ENCODE measurements at places on chromosomes 4 and X.

GRCh38 chr4:140213749-140214148, 59.8 kb upstream of the MAML3 start:
- no peak for DNase-seq

GRCh38 chr4:1499465-1499864, 93.2 kb upstream of the NKX1-1 start:
- DNase-seq = no peak

DNA sequence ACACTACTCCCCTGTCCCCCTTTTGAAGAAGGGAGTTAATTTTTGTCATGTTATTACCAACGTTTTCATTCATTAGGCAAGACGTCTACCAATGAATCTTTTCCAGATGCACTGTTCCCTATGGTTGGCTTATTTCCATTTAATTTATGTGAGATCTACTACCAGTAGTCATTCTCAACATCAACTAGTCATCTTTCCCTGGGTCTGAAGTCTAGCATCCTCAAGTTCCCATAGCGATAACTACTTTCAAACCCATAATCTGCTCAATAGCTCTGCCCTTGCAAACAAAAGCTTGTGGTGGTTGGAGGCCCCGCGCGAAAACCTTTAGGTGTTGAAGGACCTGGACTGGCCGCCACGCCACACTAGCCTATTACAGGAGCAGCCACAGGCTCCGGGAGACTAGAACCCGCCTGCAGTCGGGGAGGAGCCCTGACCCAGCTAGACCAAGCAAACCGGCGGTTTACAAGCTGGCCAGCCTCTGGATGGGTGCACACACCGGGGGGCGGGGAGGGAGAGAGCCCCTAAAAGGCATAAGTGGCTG, 746 bp downstream of the PPAT start:
- peak; percentile 22 for DNase-seq

DNA sequence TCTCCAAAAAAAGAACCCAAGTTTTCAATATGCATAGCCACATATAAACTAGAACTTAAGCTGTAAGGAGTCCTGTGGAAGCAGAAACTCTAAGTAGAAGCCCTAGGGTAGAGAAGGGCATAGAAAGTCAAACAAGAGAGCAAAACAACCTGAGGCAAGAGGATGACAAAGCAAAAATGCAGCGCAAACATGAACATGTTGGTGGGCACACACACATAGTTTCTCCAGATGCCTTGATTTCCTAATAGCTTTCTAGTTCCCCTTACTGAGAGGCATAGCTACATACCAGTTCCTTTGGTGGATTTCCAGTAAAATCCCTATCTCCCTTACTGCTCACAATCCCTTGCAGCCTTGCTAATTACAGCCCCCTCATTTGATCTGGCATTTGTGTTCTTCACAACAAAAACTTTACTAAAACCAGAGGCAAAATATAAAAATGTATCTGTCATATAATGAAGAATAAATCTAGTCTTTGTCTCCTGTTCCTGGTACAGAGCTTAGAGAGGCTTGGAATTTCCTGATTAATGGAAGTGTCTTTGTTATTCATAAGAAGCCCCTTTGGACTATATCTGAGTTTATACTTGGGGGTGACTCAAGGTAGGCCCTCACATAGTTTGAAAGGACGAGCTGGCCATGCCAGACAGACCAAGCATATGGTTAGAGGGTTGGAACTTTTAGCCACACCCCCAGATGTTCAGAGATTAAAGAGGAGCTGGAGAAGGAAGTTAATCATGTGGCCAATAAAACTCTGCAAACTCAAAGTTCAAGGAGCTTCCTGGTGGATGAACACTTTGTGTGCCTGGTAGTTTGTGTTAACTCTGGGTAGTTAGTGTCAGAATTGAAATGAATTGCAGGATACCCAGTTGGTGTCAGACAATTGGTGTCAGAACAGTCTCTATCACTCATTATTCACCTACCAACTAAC, 52.7 kb upstream of the ZCCHC13 start:
- no peak for DNase-seq

DNA sequence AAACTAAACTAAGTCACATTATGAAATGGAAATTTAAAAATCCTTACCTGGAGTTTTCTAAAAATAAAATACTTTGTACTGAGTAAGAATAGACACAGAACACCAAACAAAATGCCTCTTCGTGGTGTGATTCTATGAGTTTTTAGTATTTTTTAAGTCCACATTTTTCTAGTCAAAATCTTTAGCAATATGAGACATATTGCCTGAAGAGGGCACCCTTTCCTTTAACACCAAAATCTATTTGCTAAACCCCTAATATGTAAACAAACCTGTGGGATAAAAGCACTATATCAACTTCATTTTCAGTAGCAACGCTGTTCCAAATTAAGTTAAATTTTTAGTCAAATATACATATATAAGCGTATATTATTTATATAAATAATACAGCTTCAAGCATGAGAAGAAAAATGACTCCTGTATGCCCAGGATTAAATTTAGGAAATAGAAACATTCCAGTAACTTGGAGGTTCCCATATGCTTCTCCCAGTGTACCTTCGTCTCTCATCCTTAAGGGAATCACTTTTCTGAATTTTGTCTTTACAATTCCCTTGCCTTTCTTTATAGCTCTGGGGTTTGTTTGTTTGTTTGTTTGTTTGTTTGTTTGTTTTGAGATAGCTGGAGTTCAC, 23.0 kb upstream of the PGM2 start:
- no peak for DNase-seq

DNA sequence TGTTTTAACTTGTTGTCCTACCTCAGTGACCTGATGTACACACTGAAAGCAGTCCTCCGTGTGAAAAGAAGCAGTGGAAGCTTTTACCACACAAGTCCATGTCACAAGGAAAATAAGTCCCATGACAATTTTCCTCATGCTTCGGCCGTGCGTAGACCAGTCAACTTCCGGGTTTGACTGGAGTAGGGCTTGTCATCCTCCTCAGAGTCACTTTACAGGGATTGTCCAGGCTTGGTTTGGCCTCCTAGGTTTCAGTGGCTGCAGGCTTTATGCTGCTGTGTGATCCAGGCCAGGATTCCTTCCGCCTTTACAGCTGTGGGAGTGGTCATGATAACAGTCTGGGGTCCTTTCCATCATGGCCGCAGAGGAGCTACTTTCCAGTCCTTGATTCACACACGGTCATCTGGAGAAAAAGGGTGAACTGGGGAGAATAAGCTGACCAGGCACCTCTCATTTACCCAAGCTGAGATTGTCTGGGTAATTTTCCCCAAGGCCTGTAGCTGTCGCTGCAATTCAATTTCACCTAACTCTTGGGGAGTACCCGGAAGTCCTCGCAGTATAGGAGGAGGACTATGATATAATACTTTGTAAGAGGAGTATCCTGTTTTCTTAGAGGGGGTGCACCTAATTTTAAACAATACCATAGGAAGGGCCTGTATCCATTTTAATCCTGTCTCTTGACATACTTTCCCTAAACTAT, 206.1 kb upstream of the KLF8 start:
- DNase-seq = no peak

DNA sequence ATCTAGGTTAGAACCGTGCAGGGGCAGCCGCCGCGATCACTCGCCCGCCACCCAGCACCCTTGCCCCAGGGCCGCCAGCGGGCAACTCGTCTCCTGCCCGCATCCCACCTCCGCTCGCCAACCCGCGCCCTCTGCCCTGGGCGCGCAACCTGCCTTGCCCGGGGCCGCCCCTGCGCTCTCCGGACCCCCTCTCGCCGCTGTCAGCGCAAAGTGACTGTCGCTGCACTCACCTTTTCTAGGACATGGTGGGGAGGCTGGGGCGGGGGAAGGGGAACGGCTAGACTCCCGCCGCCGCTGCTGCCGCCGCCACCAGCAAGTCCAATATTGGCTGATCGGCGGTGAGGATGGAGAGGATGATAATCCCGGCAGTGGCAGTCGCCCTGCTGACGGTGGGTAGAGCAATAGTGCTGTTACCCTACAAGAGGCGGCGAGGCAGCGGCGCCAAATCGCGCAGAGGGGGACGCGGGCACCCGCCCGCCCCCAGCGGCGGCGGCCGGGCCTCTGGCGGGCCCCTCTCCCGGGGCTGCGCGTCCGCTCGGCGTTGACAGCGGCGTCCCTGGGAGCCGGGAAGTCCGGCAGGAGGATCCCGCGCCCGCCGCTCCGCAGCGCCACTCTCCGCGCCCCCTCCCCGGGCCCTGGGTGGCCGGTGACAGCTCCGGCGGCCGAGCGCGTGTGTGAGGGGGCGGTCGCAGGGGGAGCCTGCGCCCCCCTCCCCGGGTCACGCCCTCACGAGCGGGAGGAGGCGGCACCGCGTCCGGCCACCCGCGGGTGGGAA, 2.3 kb upstream of the NR3C2 start:
- peak; percentile 14 for DNase-seq

DNA sequence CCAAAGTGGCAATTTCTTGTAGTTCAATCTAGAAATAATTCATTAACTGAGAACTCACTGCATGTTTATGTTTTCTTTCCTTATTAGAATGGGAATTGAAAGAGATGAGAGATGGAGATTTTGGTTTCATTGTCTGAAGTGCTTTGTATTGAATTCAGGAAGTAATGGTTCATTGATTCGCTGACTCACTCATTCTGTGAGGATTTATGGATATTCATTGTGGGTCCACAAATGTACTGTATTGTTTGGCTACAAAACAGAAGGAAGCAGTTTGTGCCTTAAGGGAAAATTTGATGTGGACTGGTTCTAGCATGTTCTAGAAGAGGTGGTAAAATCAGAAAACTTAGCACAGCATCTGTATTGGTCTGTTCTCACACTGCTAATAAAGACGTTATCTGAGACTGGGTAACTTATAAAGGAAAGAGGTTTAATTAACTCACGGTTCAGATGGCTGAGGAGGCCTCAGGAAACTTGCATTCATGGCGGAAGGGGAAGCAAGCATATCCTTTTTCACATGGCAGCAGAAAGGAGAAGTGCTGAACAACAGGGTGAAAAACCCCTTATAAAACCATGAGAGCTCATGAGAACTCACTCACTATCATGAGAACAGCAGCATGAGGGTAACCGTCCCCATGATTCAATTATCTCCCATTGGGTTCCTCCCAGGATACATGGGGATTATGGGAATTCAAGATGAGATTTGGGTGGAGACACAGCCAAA, 132.3 kb upstream of the VCX3A start:
- DNase-seq = no peak

GRCh38 chr4:137648531-137648930, 116.2 kb upstream of the PCDH18 start:
- no peak for DNase-seq

DNA sequence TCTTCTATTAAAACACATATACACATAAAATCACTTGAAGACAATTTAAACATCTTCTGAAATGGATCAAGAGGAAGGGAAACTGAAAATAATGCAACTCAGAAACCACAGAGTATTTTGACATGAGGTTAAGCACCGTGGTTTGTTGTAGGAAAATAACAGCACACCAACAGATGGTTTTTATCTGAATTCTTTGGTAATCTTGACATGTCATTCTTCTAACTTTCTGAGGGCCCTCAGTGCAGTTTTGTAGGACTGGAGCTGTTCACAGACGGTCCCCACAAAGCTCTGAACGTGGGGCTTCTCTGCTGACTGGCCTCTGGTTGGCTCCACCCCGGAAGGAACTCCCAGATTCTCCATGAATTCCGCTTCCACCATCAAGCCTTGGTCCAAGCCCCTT, 16.0 kb upstream of the TLR8 start:
- no peak for DNase-seq

DNA sequence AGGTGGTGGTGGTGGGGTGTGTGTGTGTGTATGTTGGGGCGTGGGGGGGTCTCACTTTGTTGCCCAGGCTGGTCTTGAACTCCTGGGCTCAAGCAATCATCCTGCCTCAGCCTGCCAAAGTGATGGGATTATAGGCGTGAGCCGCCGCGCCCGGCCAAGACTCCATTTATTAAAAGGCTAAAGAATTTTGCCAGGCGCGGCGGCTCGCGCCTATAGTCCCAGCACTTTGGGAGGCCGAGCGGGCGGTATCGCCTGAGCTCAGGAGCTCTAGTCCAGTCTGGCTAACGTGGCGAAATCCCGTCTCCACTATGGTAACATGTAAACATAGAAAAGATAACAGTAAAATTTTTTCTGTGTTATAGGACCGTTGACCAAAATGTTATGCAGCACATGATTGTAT, 3.7 kb upstream of the UBA1 start:
- no peak for DNase-seq

DNA sequence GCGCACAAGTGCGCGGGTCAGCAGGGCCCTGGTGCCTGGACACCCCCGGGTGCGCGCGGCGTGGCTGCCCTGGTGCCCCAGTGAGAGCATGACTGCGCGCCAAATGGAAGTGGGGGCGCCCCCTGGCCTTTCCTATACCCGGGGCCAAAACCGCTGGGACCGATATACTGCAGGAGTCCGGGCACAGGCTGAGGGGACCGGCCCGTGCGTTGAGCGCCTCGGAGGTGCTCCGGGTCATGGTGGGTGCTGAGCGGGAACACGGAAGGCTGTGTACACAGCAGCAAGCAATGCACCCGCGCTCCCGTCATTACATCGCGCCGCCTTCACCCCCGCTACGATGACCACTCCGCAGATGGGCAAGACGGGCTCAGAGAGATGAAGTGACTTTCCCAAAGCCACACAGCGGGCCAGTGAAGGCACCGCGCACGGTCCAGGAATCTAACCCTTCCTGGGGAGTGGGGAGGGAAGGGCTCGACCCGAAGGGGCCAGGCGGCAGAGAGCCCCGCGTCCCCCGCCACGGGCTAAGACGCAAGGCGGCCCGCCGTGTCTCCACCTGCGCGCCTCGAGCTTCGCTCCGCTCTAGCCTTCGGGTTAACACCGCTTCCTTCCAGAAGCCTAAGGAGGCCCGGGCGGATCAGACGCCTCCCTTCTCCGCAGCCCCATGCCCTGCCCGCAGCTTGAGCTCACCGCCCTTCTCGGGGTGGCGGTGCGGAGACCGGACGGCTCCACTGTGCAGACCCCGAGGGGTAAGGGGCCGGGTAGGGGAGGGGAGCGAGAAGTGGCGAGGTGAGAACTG, 11.3 kb downstream of the HMX1 start:
- DNase-seq = no peak

DNA sequence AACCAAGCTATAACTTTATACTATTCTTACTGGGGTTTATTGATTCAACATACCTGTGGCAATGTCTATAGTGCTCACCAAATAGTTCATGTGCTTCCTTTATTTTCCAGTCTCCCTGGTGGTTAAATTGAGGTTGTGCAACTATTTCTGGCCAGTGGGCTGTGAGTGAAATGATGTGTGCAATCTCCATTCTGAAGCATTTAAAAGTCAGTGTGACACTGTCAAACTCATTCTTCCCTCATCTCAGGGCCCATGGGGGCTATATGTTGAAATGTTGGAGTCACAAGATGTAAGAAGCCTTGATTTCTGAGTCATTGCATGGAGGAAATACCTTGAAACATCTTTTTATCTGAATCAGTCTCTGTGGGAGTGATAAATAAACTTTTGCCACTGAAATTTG, 414.3 kb upstream of the RPS6KA3 start:
- no peak for DNase-seq

- DNase-seq = no peak
Observed at GRCh38 chr4:8516061-8516573, 64.1 kb upstream of the GPR78 start.
